ENCODE measurements at places on chromosomes 5 and 9.

DNA sequence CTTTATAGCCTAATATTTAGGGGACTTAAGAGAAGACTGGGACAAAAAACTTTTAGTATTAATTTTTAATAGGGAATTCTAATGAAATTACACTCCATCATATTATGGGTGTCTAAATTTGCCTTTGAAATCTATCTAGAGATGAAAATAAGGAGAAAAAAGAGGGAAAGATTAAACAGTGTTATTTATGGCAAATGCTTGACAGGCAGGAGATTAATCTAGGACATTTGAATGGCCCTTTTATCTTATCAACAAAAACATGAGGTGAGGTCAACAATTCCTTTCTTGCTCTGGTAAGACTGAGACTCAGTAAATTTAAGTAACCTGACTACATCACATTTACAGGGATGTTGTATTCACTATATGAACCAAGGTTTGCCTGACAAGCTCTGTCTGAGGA lies 852.8 kb upstream of the CTNND2 start:
- no peak for DNase-seq

GRCh38 chr9:94802251-94802650 lies 75.8 kb downstream of the AOPEP start:
- DNase-seq = no peak

- no peak for DNase-seq
Observed at GRCh38 chr9:124353166-124353768, 62.0 kb downstream of the PSMB7 start.

DNA sequence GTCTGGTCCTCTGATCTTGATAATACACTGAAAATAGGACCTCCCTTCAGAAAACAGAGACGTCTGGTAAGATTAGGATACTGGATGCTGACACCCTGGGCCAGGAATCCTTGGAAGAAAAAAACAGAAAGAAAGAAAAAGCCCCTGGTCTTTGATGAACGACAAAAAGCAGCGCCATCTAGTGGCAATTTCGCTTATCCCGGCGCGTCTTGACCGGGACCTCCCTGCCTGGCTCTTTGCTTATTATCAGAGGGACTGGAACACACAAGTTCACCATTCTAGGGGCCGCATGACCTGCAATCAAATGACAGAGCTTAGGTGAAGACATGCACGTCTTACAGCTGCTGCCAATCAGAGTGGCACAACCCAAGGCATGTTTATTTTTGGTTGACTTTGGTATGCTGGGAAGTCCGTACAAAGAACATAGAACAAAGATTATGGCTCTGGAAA lies 114.9 kb upstream of the NFIB start:
- peak; percentile 59 for DNase-seq

GRCh38 chr5:127621601-127622325 lies 27.1 kb upstream of the CTXN3 start:
- DNase-seq = no peak

- no peak for DNase-seq
Observed at GRCh38 chr5:7852542-7852941, 1.6 kb upstream of the CFAP90 start.

- no peak for DNase-seq
Observed at GRCh38 chr5:171850324-171850947, 64.8 kb downstream of the SMIM23 start.

DNA sequence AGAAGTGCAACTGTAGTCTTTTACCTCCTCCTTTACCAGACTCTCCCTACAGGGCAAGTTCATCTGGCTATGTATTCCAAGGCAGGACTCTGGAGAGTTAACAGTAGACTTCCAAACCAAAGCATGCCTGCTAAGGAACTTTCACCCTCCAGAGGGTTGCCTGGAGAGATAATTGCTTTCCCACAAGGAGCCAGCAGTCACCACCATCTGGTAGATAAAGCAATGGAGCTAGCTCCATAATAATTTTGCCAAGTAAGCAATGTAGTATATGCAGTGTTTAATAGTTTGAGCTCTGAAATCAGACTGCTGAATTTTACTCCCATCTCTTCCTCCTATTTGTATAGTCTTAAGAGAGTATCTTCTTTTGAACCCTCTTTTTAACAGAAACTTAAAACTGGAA lies 566.8 kb upstream of the PTGER4 start:
- peak; percentile 1 for DNase-seq

DNA sequence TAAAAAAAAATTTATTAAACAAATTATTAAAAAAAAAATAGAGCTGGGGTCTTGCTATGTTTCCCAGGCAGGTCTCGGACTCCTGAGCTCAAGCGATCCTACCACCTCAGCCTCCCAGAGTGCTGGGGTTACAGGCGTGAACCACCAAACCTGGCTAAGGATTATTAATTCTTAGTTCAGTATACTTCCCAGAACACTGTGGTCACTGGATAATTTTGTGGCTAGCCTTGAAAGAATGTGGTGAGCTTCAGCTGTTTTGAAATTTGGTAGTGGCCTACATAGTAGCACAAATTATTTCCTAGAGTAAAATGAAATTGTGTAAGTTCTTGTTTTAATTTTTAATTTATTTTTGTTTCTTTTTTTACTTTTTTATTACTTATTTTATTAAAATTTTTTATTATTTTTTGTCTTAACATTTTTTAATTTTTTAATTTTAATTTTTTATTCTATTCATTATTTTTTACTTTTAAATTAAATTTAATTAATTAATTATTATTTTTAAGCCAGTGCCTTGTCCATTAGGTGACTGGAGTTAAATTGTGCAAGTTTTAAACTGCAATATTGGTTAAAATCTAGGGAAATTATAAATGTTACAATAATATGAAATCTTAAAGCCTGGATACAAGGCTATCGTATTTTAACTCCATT lies 23.0 kb downstream of the ARRDC3 start:
- peak; percentile 45 for DNase-seq
